ENCODE measurements at places on chromosomes 2 and 18. TPM values are rescaled to one million over a fixed set of nuclear protein-coding genes. Genes with fewer than 3 reads are reported as not detected.

Gene ACADL
- total RNA-seq, result 0.34 TPM

Gene BMP10
- not detected for total RNA-seq

Gene GCFC2
- 19.1 TPM for total RNA-seq

Gene CCL20
- total RNA-seq, result not detected

Gene CNGA3
- total RNA-seq, result not detected

Gene CHRNG
- not detected for total RNA-seq

Gene VIL1
- total RNA-seq, result 7.0 TPM

Gene CBLN2
- total RNA-seq, result not detected

Gene INPP5D
- 7.1 TPM for total RNA-seq

Gene ARID5A
- total RNA-seq, result 4.4 TPM

Gene SIGLEC15
- 0.37 TPM for total RNA-seq

Gene TGFBRAP1
- 21.9 TPM for total RNA-seq

Gene CYP26B1
- 0.36 TPM for total RNA-seq

Gene RAMP1
- 0.65 TPM for total RNA-seq

Gene ARHGAP28
- total RNA-seq, result 15.4 TPM

Gene GREB1L
- total RNA-seq, result 0.31 TPM

Gene DSEL
- total RNA-seq, result 20.6 TPM

Gene DPP10
- 5.4 TPM for total RNA-seq

Gene AQP4
- total RNA-seq, result 2.1 TPM

Gene RAB6C
- not detected for total RNA-seq

Gene KCNG2
- 0.19 TPM for total RNA-seq

Gene LRATD1
- 2.3 TPM for total RNA-seq

Gene ATP6V1C2
- 0.74 TPM for total RNA-seq

Gene GULP1
- total RNA-seq, result 139 TPM

Gene ACKR3
- 0.73 TPM for total RNA-seq

Gene C2orf76
- total RNA-seq, result 6.2 TPM

Gene CACNB4
- total RNA-seq, result 4.1 TPM

Gene DLX2
- total RNA-seq, result 0.13 TPM

Gene TMEM163
- 2.8 TPM for total RNA-seq

Gene KIF1A
- total RNA-seq, result 281 TPM

Gene AQP12B
- total RNA-seq, result not detected

Gene EN1
- total RNA-seq, result not detected

Gene ACTG2
- 13.7 TPM for total RNA-seq

Gene RFX8
- 1.3 TPM for total RNA-seq

Gene RFTN2
- total RNA-seq, result 2.4 TPM

Gene ACVR1
- 17.7 TPM for total RNA-seq

Measured in H1 (cell line).